HCEC 1CT (cell line): ENCODE measurements at places on chromosomes 4 and X.
A peak's percentile ranks its signal among the peaks of the same experiment; 100 is the strongest.

GRCh38 chr4:179110356-179110755, 1668.1 kb upstream of the AGA start:
- peak; percentile 71 for DNase-seq

- DNase-seq: no peak
Observed at GRCh38 chr4:87042986-87043820, 108.4 kb downstream of the AFF1 start.

DNA sequence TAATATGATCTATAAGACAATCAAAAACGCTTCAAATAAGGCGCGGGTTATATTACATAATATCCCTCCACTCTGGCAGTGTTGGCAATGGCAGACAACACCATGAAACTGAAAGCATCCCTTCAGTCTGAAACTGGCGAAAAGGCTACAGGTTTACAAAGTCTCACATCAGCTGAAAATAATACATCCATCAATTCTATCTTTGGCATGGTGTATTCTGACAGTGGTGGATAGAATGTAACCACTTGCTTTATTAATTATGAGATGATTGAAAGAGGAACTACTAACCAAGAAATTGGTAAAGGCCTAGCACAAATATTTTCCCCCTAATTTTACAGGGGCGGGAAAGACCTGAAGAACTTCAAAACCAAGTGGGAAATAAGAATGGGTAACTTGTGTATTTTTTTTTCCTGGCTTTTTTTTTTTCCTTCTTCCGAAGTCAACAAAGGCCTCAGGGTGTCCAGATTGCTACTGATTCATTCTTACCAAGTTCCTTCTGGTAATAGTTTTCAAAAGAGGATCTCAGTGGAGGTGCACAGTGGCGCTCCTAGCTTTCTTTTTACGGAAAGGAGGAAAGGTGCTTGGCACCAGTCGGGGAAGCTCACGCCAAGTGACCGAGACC, 728 bp downstream of the UBA6 start:
- DNase-seq: no peak

- no peak for DNase-seq
Observed at GRCh38 chr4:20621476-20621875, 78.8 kb upstream of the PACRGL start.

- no peak for DNase-seq
Observed at GRCh38 chr4:47642985-47643760, 158.1 kb downstream of the ATP10D start.

DNA sequence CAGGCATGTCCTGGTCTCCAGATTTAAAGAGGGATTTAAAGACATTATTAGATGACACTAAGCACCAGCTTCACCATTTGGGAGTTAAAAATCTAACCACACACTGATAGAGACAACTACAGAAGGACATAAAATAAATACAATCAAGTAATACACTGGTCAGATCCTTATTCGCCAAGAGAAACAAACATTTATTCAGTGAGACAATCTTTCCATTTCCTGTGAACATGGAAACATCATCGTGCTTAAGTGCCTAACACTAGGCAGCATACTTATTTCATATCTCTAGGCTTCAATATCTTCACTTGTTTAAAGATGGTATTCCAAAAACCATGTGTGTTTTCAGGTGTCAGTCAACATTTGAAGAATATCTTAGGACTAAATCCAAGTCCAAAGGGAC, 103.6 kb downstream of the AREG start:
- DNase-seq: no peak

GRCh38 chr4:162804351-162804924, 362.3 kb downstream of the NAF1 start:
- no peak for DNase-seq

GRCh38 chr4:149370785-149371420, 444.7 kb downstream of the IQCM start:
- DNase-seq: peak; percentile 62

- DNase-seq: no peak
Observed at GRCh38 chrX:69299285-69299684, 134.0 kb upstream of the PJA1 start.

DNA sequence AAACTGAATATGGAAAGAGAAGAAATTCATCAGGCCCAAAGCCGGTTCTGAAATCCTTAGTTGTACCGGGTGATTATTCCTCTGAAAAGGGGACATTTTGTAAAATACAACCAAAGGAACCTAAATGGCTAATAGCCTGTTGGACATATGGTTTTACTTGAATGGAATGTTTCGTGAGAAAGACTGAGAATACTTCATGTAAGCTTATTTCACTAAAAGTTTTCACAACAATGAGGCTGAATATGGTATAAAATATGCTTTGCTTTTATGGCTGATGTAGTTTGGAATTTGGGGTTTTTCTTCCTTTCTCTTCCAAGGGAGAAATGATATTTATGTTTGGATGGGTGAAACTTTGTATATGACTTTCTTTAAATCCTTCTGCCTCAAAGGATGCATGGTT, 2.7 kb downstream of the GRIA3 start:
- DNase-seq: no peak

DNA sequence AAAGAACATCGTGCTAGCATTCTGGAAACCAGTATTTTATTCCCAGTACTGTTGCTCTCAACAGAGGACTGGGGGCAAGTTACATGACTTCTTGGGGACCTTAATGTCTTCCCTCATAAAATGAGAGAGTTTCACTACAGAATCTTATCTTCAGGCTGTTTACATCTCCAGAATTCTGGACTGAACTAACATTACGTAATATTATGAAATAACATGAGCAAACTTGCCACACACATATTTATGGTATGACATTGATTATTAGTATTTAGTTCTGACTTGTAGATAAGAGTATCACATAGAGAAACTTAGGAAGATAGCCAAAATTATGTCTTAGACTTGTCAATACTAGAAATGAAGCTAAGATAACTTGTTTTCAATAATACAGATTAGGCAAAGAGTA, 68.0 kb downstream of the NFKB1 start:
- DNase-seq: peak; percentile 41

DNA sequence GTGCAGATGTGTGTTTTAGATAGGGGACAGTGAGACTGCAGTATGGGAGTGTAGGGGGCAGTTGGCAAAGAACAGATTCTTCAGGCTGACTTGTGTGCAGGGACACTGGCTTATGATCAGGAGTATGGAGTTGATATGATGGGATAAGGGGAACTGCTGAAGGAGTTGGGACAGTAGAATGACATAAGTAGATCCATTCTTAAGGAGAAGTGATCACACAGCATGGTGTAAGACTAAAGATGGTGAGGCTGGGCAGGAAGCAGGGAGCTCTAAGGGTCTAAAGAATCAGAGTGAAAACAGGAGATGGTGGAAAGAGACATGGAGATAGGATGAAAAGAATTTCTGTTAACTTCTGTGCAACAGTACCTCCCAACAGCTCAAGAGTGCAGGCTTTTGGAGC, 70.7 kb downstream of the REELD1 start:
- no peak for DNase-seq

- peak; percentile 41 for DNase-seq
Observed at GRCh38 chrX:150887906-150888465, 10.5 kb downstream of the CD99L2 start.

DNA sequence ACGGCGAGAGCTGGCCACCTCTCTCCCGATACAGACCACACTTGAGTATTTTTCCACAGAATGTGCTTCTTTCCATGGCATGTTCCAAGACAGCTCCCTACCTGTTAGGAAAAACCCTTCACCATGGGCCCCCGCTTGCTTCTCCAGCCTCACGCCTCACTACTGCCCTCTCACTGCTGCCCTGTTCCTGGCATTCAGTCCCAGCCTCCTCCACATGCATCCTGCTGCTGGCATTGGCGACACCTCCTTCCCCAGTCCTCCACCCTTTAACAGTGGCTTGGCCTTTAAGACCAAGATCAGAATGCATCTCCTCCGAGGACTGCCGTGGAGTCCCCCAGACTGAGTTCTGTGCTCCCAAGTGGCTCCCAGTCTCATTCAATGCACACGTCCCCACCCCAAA, 10.7 kb downstream of the PNMA6F start:
- no peak for DNase-seq

DNA sequence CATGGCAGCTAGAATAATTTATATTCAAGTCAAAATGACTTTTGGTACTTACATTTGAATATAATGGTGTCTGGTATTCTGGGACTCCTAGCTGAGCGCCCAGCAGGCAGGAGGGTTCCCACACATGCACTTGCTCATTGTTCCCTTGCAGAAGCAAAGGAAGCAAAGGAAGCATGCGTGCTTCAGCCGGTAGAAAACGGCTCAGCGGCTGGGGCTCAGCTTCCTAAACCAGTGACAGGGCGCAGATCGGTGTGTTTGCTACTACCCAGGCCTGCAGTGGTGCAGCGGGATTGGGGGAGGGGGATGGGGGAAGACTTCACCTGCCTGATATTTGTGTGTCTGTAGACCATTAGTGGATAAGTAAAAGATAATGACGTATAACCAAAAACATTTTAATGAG, 978.3 kb upstream of the TENM3 start:
- no peak for DNase-seq

DNA sequence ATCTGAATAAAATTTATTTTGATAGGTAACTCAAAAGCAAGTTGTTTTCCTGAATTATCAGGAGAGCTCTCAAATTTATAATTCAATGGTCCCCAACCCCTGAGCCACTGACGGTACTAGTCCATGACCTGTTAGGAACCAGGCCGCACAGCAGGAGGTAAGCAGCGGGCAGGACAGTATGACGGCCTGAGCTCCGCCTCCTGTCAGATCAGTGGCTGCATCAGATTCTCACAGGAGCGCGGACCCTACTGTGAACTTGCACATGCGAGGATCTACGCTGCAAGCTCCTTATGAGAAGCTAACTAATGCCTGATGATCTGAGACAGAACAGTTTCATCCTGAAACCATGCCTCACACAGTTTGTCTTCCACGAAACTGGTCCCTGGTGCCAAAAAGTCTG, 37.9 kb upstream of the SEC24B start:
- DNase-seq: no peak

DNA sequence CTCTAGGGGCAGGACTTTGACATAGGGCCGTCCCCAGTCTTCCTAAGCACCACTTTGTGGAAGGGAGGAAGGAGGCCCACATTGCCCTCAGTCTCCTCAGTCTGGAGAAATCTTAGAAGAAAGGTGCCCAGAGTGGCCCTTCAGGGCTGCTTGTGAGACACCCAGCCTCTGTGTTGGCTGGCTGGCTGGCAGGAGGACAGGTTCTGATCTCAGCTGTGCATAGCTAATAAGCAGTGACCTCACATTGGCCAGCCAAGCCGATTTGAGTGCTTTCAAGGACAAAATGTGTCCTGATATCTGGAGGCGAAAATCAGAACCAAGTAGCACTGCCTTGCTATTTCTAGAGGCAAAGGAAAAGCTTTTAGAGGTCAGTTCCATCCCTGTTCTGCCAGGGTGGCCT, 211.5 kb downstream of the BCOR start:
- DNase-seq: no peak
